Gastroesophageal sphincter (tissue), 4 donors: ENCODE measurements at places on chromosomes 4 and X. TPM values are rescaled to one million over a fixed set of nuclear protein-coding genes. Genes with fewer than 3 reads are reported as not detected.

The FBXW7 gene
- 75.1 TPM for total RNA-seq

DNA sequence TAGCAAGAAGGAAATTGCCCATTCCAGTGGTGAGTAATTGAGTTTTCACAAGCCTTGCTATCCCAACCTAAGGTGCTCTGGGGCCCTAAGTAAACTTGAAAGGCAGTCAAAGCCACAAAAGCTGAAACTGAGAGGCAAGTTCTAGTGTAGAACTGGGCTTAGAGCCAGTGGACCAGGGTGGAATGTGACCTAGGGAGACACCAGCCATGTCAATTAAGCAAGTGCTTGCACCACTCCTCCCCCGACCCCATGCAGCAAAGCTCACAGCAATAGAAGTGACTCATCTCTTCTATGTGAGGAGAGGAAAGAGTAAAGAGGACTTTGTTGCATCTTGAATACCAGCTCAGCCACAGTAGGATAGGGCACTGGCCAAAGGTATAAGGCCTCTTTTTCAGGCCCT, 486.1 kb upstream of the POU3F4 start:
- H3K27ac ChIP-seq, result no peak overlapping the region
- no peaks in the 10 kb centered on the region for H3K27me3 ChIP-seq
- H3K4me1 ChIP-seq, result no peaks in the 10 kb centered on the region
- no peak overlapping the region for H3K4me3 ChIP-seq
- H3K36me3 ChIP-seq, result no peaks in the 10 kb centered on the region

The SPIN4 gene
- total RNA-seq, result 3.2 TPM

DNA sequence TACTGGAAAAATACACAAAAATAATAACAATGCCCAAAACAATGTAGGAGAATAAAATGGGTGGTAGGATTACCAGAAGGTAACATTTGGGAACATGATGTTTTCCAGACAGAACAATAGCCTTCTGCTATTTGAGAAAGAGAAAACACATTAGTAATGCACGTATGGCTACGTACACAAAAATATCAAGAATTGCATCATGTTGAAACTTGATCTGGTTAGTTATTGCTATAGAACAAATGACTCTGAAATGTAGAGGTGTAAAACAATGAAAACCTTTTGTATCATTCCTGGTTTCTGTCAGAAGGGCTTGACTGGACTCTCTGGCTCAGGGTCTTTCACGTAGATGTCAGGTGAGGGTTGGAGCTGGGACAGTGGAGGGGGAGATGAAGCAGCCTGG, 1040.0 kb downstream of the FAT4 start:
- no peaks in the 10 kb centered on the region for H3K4me1 ChIP-seq
- H3K4me3 ChIP-seq, result no peak overlapping the region
- no peak overlapping the region for H3K27ac ChIP-seq

GRCh38 chr4:3614731-3614980, 82.4 kb upstream of the LRPAP1 start:
- H3K27ac ChIP-seq, result no peak overlapping the region
- H3K36me3 ChIP-seq, result no peaks in the 10 kb centered on the region
- no peaks in the 10 kb centered on the region for H3K4me1 ChIP-seq
- no peak overlapping the region for H3K4me3 ChIP-seq
- peaks cover 27% of the 10 kb centered on the region for H3K27me3 ChIP-seq
- no peak for ATAC-seq

GRCh38 chrX:39724544-39724943, 373.2 kb downstream of the BCOR start:
- no peaks in the 10 kb centered on the region for H3K36me3 ChIP-seq
- H3K4me1 ChIP-seq, result no peaks in the 10 kb centered on the region
- no peaks in the 10 kb centered on the region for H3K27me3 ChIP-seq
- H3K27ac ChIP-seq, result no peak overlapping the region
- ATAC-seq, result no peak

GRCh38 chr4:126071346-126072333, 756.9 kb downstream of the FAT4 start:
- H3K4me1 ChIP-seq, result peaks cover 2% of the 10 kb centered on the region
- H3K27me3 ChIP-seq, result no peaks in the 10 kb centered on the region
- ATAC-seq, result no peak
- H3K36me3 ChIP-seq, result no peaks in the 10 kb centered on the region
